CD8-positive, alpha-beta T cell (primary cell): ENCODE measurements at places on chromosomes 16 and 17.
A peak's percentile ranks its signal among the peaks of the same experiment; 100 is the strongest.

- DNase-seq = no peak
Observed at GRCh38 chr16:85286066-85286831, 174.0 kb upstream of the CIBAR2 start.

DNA sequence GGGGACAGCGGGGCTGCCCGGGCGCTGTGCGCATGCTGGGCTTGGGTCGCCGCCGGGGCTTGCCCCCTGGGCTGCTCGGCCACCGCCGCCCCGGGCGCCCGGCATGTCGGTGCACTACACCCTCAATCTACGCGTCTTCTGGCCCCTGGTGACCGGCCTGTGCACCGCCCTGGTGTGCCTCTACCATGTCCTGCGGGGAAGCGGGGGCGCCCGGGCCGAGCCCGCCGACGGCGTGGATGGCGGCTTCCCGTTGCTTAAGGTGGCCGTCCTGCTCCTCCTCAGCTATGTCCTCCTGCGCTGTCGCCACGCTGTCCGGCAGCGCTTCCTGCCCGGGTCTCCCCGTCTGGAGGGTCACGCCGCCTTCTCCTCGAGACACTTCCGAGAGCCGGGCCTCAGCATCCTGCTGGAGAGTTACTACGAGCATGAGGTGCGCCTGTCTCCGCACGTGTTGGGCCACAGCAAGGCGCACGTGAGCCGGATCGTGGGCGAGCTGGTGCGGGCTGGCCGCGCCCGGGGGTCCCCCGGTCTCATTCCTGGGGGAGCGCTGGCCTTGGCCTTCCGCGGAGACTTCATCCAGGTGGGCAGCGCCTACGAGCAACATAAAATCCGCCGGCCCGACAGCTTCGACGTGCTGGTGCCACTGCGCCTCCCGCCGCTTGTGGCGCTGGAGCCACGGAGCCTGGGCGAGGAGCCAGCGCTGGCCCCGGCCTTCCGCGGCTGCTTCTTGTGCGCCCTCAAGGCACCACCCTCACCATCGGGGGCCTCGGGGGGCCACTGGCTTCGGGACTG lies 789 bp downstream of the ITPRIPL2 start:
- no peak for DNase-seq

DNA sequence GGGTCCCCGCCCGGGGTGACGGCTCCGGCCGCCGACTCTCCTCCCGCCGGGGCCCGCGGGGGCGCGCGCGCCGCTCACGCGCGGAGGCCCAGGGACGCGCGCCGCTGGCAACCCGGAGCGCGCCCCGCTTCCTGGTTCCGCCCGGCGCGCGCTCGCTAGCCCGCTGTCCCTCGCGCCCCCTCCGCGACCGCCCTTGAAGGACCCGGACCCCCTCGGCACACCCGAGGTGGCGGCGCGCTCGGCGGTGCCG lies at the start of gene STAT5B:
Gene STAT5B, minus strand, starts transcription at position 33 of the 250 bp plus-strand sequence. CDS start 44,264 bp downstream, outside the sequence.
- DNase-seq = peak; percentile 30

- no peak for DNase-seq
Observed at GRCh38 chr17:63826468-63827001, 696 bp upstream of the PSMC5 start.

DNA sequence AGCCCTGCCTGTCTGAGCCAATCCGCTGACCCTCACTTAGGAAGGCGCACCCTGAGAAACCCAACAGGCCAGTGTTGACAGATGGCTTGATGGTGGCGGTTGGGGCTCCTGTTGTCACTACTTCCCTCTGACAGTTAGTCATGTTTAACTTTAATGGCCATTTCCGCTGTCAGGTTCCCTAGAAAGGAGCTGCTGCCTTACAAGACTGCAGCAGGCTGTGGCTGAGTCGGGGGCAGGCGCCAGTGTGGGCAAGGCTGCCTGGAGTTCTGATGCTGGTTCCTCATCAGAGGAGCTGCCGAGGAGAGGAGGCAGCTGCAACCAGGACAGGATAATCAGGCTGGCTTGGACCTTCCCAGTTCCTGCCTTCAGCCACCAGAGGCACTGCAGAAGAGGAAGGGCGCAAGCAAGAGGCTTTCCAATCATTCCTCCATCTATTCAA lies 223.2 kb upstream of the DYNLRB2 start:
- no peak for DNase-seq

- DNase-seq = no peak
Observed at GRCh38 chr17:17897442-17897841, 60.7 kb upstream of the SREBF1 start.

- no peak for DNase-seq
Observed at GRCh38 chr16:19831678-19832077, 53.0 kb downstream of the GPRC5B start.
